ENCODE measurements at places on chromosomes 1 and 21.

DNA sequence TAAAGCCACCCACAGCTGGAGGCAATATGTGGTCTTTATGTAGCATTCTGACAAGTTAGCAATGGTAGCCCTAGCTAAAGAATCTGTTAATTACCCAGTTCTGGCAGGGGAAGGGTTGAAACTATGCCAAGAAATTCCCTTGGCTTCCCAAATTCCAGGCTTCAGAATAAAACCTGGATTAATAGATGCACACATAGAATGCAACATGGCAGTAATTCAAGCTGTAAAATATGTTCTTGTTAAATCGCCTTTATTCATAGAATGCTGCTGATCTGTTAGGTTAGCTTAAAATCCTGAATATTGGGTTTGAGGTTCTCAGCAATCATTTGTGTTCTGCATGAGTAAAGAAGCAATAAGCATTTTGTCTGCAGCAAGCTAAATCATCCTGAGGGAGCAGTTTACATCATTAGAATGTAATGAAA is 80.1 kb downstream of the ZNF326 start:
- DNase-seq, result no peak

- no peak for DNase-seq
Observed at GRCh38 chr1:234212764-234213657, 160.2 kb upstream of the COA6 start.

DNA sequence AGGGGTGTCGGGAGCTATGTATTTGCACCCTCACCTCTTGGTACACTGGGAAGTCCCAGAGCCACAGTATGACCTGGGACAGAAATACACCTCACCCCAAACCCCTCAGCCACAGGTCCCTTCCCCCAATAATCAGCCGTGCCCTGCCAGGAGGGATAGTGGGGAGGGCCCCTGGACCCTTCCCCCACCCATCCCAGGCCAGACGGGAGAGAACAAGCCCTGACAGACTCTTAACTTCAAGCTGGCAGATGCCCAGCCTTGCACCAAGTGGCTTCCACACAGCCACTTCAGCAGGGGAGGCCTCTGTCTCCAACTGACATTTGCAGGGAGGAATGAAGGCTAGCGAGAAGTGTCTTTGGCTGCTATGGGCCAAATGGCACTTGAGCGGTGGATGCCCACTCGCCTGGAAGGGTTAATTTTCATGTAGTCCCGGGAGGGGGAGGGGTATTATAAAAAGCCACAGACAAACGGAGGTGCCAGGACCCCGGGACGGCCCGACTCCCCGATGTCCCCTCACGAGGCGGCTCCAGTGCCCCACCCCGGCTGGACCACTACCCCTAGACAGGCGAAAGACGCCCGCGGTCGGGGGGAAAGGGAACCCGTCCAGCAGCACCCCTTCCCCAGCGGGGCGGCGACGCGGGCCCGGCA is 495 bp downstream of the SYNC start:
- peak; percentile 42 for DNase-seq

GRCh38 chr1:29499104-29499650 is 262.9 kb downstream of the PTPRU start:
- peak; percentile 4 for DNase-seq

DNA sequence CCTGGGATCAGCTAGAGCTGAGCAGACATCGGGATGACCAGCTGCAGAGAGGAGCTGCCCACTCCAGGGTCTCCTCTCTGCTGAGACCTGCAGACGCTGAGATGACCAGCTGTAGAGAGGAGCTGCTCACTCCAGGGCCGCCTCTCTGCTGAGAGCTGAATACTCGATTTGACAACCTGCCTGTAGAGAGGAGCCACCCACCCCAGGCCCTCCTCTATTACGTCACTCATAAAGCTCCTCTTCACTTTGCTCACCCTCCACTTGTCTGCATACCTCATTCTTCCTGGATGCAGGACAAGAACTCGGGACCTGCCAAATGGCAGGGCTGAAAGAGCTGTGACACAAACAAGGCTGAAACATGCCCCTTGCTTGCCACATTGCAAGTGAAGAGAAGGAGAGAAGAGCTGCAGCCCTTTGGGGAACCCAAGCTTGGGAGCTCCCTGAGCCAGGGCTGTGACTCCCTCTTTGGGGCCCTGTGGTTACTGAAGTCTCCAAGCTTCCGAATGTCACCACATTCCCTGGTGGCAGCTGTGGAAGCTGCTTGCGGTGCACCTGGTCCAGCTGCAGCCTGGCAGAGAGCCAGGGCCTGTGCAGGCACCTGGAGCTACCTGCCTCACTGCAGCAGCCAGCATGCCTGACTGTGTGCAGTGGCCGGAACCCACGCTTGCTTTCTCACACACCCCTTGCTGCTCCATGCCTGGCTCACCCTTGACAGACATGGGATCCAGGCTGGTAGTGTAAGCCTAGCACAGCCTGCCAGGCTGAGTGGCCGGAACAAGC is 59.6 kb downstream of the CC2D1B start:
- DNase-seq, result no peak

GRCh38 chr1:25796811-25797458 is 3.1 kb upstream of the SELENON start:
- DNase-seq, result peak; percentile 90

DNA sequence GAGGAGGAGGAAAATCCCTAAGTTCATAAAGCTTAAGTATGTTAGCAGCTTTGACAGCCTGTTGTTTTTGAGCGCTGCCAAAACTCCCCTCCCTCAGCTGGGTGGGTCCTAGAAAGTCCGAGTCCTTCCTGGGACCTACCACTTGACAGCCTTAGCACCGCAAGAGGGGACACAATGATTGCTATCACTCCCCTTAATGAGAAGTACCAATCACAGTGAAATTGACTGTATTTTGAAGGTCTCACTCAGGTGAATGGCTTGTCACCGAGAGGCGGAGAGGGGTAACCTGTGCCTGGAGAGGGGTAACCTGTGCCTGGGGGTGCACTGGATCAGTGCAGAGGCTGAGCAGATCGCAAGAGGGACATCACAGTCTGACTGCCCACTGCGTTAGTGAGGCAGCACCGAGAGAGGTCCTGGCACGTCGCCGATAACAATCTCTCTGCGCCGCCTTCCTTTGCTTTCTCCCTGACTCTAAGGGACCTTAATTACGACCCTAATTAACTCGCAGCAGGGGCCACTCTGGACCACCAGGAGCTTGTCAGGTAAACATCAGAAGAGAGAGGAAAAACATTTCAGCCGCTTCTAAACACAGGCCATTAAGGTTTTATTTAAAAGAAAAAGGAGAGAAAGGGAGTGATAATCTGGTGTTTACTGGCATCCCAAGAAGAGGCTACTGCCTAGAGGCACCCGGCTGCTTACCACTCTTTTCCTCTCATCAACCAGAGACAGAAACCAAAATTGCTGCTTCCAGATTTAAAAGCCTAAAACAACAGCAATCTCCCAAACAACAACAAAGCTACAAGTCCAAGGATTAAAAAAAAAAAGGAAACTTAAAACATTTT is 25.7 kb upstream of the KCNK1 start:
- DNase-seq, result no peak

- DNase-seq, result no peak
Observed at GRCh38 chr1:180062452-180062971, 92.2 kb upstream of the QSOX1 start.

GRCh38 chr1:154441241-154441888 is 36.2 kb downstream of the IL6R start:
- DNase-seq, result no peak

- no peak for DNase-seq
Observed at GRCh38 chr1:223834660-223835263, 11.0 kb downstream of the TP53BP2 start.

GRCh38 chr1:248759644-248760043 is 4.1 kb upstream of the LYPD8 start:
- DNase-seq, result no peak

- DNase-seq, result no peak
Observed at GRCh38 chr1:169796274-169796810, 1.6 kb upstream of the METTL18 start.

DNA sequence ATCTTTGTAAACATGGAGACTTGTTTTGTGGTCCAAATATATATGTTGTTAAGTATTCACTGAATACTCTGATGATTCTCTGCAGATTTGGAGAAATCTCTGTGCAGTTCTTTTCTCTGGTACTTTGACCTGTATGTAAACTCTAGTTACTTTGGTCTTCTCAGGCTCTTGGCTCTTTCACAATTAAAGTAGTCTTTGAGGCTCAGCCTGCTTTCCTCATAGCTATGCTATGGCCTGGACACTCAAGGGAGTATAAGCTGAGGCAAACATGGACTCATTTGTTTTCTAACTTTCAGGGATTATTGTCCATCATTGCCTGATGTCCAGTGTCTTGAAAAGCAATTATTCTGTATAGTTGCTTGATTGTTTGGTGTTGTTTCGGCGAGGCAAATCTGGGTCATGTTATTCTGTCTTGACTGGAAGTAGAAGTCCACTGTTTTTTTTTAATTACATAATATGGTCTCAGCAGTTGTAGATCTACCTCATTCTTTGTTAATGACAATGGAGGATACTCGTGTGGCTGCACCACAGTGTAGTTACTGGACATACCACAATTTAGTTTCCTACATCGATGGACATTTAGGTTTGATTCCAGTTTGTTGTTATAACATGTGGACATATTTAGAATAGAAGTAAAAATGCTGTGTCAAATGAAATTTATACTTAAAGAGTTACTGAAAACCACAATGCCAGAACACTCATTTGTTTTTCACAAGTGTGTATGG is 9.2 kb downstream of the PTBP2 start:
- no peak for DNase-seq

- DNase-seq, result no peak
Observed at GRCh38 chr1:160366731-160367515, at the start of gene NHLH1. Gene NHLH1 (plus strand): TSS chr1:160367071. CDS start chr1:160370732, 3,661 bp downstream.

DNA sequence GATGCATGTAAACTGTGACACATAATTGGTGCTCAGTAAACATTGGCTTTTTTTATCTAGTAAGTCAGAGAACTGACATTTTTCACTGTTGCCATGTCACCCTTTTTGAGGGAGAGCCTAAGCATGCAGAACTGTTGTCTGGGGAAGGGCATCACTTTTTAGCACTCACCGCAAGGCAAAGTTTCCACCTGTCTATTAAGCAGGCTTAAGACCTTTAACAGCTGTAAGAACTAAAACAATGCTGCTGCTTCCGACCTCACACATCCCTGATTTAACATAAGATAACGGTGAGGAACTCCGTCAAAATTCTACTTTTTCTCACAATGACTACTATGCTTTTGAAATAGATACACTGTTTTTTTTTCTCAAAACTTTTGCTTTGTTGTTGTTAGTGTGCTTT is 554.8 kb downstream of the NUF2 start:
- DNase-seq, result no peak

GRCh38 chr1:163657719-163658118 is 336.0 kb downstream of the NUF2 start:
- DNase-seq, result no peak

DNA sequence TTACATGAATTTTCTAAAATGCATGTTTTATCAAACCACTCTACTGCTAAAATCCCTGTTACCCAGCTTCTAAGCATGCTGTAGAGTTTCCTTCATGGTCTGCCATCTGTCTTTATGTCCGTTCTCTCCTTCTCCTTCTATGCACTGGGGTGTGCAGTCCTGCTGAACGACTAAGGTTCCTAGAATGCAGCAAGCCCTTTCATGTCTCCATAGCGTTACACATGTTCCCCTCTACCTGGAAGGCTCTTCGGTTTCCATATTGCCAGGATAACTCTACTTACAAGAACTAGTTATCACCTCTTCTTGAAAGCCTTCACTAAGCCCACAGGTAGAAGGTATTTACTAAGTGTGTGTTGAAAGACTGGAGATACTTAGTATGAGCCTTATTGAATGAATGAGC is 22.2 kb downstream of the DNM3 start:
- no peak for DNase-seq

DNA sequence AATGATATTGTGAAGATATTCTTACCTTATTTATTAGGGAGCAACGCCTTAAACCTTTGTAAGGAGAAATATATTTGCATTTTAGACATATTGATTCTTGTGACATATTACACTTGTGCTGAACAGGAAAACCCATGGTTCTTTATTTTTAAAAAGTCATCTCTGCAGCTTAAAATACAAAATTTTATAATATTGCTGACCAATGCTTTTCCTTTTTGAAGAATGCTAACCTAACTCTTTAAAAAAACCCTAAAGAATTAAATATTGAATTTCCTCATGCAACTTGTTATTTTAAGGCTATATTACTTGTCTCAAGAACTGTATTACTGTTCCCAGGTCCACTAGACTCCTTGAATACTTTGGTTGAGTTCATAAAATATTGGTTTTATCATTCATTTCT is 99.0 kb downstream of the NEK7 start:
- no peak for DNase-seq

DNA sequence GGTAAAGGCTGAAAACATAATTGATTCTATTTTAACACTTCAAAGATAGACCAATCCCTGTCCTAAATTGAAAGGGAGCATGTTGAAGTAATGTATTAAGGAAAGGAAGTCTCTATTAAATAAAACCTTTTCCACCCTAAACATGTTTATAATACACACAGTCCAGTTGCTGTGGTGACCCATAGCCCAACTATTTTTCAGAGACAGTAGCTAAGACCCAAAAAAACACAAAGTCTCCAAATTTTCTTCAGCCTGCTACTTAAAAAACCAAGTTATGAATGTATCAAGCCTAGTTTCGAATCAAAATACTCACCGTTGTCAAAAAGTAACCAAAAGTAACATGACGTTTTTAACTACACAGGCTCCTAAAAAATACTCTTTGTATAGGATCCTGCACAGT is 1.6 kb downstream of the ELK4 start:
- DNase-seq, result no peak

- no peak for DNase-seq
Observed at GRCh38 chr1:119884711-119885110, 11.6 kb downstream of the ADAM30 start.

- no peak for DNase-seq
Observed at GRCh38 chr1:8284127-8284526, 33.8 kb upstream of the SLC45A1 start.

- DNase-seq, result no peak
Observed at GRCh38 chr1:2472109-2472508, 4.0 kb upstream of the PLCH2 start.

DNA sequence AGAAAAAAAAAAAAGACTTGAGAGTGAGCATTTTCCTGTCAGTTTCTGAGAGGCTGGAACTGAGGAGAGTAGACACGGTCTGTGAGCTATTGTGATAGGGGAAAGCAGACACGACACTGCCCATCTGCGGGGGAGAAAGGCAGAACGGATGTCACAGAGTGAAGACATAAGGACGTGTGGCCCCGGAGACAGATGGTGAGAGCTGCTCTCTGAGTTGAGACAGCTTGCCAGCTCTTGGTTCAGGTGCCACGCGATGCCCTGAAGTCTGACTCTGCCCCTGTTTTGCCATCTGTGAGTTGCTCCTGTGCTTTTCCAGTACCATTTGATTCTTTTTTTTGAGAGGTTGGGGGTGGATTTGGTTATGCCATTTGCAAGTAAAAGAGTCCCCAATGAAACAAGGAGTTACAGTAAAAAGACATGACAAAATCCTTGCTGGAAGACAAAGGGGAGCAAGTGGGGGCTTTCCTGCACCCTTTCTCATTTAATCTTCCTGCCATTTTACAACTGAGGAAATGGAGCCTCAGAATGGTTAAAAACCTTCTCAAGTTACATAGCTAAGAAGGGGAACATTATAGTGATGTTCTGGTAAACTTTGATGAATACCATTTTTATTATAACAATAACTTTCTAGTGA is 128.9 kb upstream of the DNAH14 start:
- DNase-seq, result no peak
